ENCODE measurements at places on chromosomes 2 and 18. TPM values are rescaled to one million over a fixed set of nuclear protein-coding genes. Genes with fewer than 3 reads are reported as not detected.
A peak's percentile ranks its signal among the peaks of the same experiment; 100 is the strongest.

DNA sequence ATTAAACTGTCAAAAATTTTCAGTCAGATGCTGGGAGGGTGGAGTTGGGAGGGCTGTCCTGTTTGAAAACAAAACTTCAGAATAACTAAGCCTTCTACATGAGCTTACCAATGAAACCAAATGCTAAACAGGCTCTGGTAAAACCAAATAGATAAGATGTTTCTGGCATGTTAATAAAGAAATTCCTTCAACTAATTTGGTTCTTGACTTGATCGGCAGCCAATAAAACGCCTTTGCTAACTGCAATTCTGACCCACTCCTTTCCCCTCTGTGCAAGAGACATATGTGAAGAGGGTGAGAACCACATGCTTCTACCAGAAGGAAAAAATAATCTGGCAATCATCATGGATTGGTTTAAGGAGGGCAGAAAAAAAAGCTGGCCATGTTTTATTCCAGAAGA lies 20.9 kb downstream of the MAP4K3 start:
- no peaks in the 10 kb centered on the region for H3K4me1 ChIP-seq
- H3K27ac ChIP-seq: no peak overlapping the region
- no peaks in the 10 kb centered on the region for H3K27me3 ChIP-seq
- H3K36me3 ChIP-seq: no peaks in the 10 kb centered on the region

GRCh38 chr2:195848119-195848899 lies 191.3 kb downstream of the SLC39A10 start:
- H3K4me1 ChIP-seq: no peaks in the 10 kb centered on the region
- no peak for DNase-seq
- no peak overlapping the region for H3K27ac ChIP-seq
- peaks cover 7% of the 10 kb centered on the region for H3K36me3 ChIP-seq

DNA sequence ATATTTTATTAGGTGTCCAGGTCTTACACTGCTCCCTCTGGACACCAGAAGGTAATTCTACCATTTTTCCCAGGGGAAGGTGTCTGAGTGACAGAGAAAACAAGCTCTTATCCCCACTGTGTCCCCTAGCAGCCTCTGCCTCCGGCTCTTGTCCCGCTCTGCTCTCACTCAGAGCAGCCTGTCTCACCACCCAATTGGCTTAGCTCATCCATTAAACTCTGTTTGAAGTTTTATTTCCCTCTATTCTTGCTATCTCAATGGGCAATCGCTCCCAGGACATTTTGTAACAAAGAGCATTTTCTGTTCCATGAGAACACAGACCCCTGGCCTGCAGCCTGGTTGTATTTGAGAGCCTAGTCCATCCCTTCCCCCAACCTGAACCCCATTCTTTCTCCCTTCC lies 90.6 kb upstream of the LDAH start:
- H3K36me3 ChIP-seq: no peaks in the 10 kb centered on the region
- H3K4me3 ChIP-seq: no peak overlapping the region
- H3K27ac ChIP-seq: no peak overlapping the region
- no peak for DNase-seq

DNA sequence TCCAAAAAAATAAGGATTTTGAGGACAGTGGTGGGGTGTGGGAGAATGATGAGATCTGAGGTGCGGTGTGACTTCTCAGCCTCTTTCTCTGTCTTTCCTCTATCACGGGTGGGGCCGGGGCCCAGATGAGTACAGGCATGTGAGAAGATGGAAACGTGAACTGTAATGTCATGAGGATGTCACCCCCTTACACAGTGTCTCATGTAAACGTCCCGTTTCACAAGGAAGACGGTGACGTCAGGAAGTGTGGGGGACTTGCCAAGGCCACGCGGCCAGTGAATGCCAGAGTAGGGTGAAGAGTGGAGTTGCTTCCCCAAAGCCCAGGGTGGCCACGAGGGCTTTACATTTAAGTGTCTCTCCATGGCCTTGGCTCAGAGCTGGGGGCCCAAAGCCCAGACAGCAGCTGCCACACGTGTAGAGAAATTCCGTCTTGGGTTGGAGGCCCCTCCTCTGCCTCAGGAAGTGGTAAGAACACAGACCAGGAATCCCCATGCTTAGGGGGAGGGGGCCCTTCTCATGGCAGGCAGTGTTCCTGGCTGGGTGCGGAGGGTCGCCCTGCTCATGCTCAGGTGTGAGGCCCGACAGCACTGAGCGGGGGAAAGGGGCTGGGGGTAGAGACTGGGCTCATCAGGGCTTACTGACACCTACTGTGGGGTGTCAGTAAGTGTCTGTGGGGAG lies 80.9 kb upstream of the SMAD7 start:
- DNase-seq: no peak
- no peaks in the 10 kb centered on the region for H3K27me3 ChIP-seq
- H3K36me3 ChIP-seq: no peaks in the 10 kb centered on the region
- H3K4me1 ChIP-seq: no peaks in the 10 kb centered on the region
- H3K27ac ChIP-seq: no peak overlapping the region
- H3K4me3 ChIP-seq: no peak overlapping the region

GRCh38 chr2:727071-727470 lies 49.9 kb upstream of the TMEM18 start:
- H3K4me3 ChIP-seq: no peak overlapping the region
- H3K36me3 ChIP-seq: no peaks in the 10 kb centered on the region
- no peaks in the 10 kb centered on the region for H3K4me1 ChIP-seq
- no peak for DNase-seq

DNA sequence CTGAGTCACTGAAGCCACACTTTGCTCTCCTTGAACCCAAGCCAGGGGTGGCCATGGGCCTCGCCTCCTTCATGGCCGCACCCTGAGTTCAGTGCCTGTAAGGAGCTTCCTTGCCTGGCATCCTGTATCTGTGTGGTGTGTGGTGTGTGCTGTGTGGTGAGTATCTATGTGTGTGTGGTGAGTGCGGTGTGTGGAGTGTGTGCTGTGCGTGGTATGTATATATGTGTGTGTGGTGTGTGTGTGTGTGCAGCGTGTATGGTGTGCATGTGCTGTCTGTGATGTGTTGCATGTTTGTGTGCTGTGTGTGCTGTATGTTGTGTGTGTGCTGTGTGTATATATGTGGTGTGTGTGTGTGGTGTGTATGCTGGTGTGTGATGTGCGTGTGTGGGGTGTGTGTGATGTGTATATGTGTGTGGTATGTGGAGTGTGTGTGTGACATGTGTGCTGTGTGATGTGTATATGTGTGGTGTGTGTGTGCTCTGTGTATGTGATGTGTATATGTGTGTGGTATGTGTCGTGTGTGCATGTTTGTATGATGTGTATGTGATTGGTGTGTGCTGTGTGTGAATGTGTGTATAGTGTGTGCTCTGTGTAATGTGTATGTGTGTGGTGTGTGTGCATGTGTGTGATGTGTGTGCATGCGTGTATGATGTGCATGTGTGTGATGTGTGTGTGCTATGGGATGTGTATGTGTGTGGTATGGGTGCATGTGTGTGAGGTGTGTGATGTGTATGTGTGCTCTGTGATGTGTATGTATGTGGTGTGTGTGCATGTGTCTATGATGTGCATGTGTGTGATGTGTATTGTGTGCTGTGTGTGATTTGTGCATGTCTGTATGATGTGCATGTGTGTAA lies 22.6 kb downstream of the PRELID3A start:
- DNase-seq: no peak
- no peaks in the 10 kb centered on the region for H3K36me3 ChIP-seq
- H3K27ac ChIP-seq: no peak overlapping the region
- H3K27me3 ChIP-seq: no peaks in the 10 kb centered on the region
- no peaks in the 10 kb centered on the region for H3K4me1 ChIP-seq

DNA sequence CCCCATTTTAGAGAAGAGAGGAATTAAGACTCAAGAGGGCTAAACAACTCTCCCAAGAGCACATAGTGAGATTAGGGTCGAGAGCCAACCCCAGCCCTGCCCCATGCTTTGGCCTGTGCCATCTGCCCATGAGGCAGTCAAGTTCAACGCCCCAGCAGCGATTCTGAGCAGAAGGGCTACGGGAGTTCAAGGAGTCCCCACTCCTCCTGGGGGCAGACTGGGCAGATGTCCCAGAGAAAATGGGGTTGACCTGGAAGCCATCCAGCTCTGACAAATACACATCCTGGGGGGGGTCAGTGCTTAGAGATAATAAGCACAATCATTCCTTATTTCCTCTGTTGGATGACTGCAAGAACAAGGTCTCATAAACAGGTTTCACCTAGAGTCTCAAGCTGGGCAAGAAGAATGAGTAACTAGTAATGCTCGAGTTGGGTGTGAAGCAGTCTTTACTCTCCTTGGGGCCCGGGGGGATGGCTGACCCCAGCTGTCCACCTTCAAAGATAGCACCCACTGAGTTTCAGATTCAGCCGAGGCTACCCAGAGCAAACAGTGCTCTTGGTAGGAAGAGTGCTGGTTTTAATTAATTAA lies 716.4 kb downstream of the RNF144A start:
- no peak for DNase-seq
- H3K4me3 ChIP-seq: no peak overlapping the region
- no peaks in the 10 kb centered on the region for H3K36me3 ChIP-seq
- H3K27me3 ChIP-seq: no peaks in the 10 kb centered on the region
- no peak overlapping the region for H3K27ac ChIP-seq

DNA sequence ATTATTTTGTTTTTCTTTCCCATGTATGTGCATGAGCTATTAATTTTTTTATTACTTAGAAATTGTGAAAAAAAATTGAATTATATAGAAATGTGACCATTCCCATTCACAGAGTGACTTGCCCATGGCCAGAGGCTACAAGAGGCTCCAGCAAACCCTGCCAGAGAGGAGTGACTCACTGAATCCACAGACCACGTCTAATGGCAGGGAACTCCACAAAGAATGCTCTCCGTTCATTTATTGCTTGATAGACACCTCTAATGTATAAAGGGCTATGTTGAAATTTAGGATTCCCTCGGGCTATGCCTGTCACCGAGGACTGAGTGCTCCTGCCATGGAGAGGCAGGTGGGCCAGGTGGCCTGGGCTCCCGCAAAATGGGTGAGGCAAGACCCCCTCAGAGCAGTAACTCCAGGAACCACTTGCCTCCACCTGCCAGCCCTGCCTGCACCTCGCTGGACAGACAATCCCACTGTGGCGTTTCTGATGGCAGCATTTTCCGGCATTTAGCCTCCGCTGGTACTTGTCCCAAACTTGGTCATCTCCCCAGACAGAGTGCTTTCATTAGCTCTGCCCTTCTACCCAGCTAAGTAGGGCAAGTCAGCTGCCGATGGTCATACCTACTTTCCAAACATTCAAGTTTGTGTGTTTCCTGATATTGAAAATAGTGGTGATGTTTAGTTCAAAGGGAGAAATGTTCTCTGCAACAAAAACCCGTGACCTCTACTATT lies 200.3 kb downstream of the PRKCE start:
- no peak overlapping the region for H3K4me3 ChIP-seq
- H3K4me1 ChIP-seq: no peaks in the 10 kb centered on the region
- no peaks in the 10 kb centered on the region for H3K27me3 ChIP-seq
- no peak for DNase-seq

DNA sequence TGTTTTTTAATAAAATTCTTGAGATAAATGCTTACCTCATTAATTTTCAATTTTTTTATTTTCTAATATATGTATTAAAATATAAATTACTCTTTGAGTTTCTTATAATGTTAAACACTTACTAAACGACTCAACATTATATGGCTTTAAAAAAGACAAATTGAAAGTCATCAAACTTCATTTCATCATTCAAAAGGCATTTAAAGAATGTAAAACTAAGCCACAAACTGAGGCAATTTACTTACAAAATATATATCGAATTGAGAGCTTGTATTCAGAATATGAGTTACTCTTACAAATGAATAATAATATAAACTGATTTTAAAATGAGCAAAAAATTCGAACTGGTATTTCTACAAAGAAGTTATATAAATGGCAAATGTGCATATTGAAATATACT lies 1262.2 kb upstream of the PIK3C3 start:
- H3K27me3 ChIP-seq: no peaks in the 10 kb centered on the region
- no peak overlapping the region for H3K4me3 ChIP-seq
- no peak for DNase-seq

DNA sequence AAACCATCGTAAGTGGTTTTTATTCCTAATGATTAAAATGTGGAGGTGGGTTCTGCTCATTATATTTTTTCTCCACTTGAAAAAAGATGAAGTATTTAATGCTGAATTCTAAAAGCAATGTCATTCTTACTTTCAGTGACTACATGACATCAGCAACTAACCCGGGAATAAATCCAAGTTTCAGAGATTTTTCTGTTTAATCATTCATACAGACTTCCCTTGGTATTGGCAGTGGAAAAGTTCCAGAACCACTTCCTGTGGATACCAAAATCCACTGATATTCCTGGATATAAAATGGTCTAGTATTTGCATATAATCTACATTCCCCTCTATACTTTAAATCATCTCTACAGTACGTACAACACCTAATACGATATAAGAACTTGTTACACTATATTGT lies 128.6 kb downstream of the ZNF532 start:
- peak overlapping the region; percentile 88 for H3K27ac ChIP-seq
- H3K27me3 ChIP-seq: no peaks in the 10 kb centered on the region
- H3K4me3 ChIP-seq: no peak overlapping the region
- peaks cover 37% of the 10 kb centered on the region for H3K4me1 ChIP-seq
- DNase-seq: no peak

DNA sequence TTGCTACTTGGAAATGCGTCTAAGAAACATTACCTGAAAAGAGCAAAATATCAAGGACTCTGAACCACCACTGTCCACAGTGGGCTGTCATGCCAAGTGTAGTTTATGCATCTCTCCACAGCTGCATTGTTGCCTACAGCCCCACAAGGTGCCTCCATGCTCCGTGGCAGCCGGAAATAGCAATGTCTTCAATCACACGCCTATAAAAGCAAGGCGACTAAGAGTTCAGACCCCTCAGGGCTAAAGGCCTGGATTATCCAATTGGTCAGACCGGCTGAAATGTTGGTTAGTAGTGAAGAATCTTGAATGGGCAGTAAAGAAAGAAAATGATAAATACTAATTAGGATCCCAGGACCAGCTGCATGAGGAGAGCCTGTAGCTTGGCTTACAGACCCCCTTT lies 114.0 kb upstream of the SLC35G4 start:
- H3K36me3 ChIP-seq: no peaks in the 10 kb centered on the region
- DNase-seq: no peak
- H3K4me1 ChIP-seq: no peaks in the 10 kb centered on the region
- H3K27me3 ChIP-seq: no peaks in the 10 kb centered on the region
- H3K27ac ChIP-seq: no peak overlapping the region
- H3K4me3 ChIP-seq: no peak overlapping the region

- no peak overlapping the region for H3K4me3 ChIP-seq
- H3K27me3 ChIP-seq: no peaks in the 10 kb centered on the region
- peaks cover 44% of the 10 kb centered on the region for H3K36me3 ChIP-seq
- no peak overlapping the region for H3K27ac ChIP-seq
- H3K4me1 ChIP-seq: no peaks in the 10 kb centered on the region
- DNase-seq: no peak
These were observed 17.5 kb downstream of the POLR1A start for GRCh38 chr2:86087936-86088850.

DNA sequence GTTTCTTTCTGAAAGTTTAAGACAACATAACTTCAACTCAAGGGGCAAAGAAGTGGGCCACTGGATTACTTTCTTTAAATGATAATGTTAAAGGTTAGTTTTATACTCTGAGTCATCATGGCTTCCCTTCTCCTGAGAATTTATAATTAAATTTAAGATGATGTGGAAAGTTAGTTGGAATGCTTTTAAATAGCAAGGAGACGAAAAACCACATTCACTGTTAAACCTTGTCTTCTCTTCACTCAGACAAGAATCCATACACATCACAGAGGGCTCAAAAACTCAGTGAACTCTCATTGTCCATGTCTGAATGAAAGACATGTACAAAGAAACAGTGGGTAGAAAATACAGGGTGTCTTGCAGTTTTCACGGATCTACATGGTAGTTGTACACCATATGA lies 65.6 kb downstream of the COL5A2 start:
- H3K27me3 ChIP-seq: no peaks in the 10 kb centered on the region
- H3K4me3 ChIP-seq: no peak overlapping the region
- DNase-seq: no peak
- H3K4me1 ChIP-seq: no peaks in the 10 kb centered on the region
- H3K27ac ChIP-seq: no peak overlapping the region
- no peaks in the 10 kb centered on the region for H3K36me3 ChIP-seq

The TNFRSF11A gene
- polyA plus RNA-seq: 0.39 TPM

The ASB18 gene
- polyA plus RNA-seq: not detected

The IL36RN gene
- polyA plus RNA-seq: not detected

The GALNT1 gene
- polyA plus RNA-seq: 11.8 TPM
